Activated CD4-positive, alpha-beta memory T cell treated with anti-CD3 and anti-CD28 coated beads, Interleukin-2, amount 10 ng/mL, durations not matched to agents 7 days and 5 days (primary cell): ENCODE measurements at places on chromosomes 16 and 17.
A peak's percentile ranks its signal among the peaks of the same experiment; 100 is the strongest.

DNA sequence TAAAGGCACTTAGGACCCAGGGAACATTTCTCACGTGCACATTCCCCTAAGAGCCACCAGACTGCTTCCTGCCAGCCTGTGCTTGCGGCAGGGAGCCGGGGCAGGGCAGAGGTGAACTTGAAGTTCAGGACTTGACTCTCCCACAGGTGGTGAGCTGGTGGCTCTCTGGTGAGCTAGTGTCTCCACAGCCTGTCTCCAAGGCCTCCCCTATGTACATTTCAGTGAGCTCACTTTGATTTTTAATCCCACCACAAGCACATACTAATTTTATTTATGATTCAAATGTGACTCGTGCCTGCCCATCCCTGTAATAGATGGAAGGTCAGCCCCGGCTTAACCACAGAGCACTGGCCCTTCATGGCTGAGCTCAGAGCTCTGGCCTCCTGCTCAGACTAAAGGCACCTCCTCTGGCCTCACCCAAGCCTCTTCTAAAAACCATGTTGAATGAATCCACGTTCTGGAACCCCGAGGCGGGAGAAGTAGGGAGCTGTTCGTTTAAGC, 9.2 kb downstream of the SNN start:
- no peak for DNase-seq

GRCh38 chr17:55710829-55711496, 11.7 kb downstream of the TMEM100 start:
- DNase-seq: no peak

- no peak for DNase-seq
These were observed 17.9 kb upstream of the AP1G1 start for GRCh38 chr16:71826533-71827017.

DNA sequence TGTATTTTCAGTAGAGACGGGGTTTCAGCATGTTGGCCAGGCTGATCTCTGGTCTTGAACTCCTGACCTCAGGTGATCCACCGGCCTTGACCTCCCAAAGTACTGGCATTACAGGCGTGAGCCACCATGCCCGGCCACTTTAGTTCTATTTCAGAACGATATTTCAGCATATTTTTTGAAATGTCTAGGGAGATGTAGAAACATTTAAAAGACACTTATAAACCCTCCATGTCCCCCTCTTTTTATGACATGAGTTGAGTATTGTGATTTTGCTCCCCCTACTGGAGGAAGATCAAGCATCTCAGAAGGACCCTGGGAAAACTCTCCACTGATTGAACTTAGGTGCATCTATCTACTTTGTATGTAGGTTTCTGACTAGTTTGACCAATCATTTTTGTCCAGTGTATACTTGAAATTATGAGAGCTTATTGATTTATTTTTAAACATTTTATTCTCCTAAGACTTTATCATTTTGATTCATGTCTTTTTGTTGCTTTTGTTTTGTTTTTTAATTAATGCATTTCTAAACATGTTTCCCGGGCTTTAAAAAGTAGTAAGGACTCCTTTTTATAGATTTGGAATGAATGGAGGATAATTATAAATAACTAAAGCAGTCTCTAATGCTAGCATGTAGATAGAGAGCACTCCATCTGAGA, 105.1 kb downstream of the CHD9 start:
- no peak for DNase-seq

GRCh38 chr16:68826652-68827051, 16.7 kb upstream of the TANGO6 start:
- DNase-seq: no peak

- no peak for DNase-seq
These were observed 6.1 kb downstream of the KIF19 start for GRCh38 chr17:74332017-74332650.

GRCh38 chr17:68981288-68981687, 26.1 kb upstream of the ABCA8 start:
- DNase-seq: no peak

DNA sequence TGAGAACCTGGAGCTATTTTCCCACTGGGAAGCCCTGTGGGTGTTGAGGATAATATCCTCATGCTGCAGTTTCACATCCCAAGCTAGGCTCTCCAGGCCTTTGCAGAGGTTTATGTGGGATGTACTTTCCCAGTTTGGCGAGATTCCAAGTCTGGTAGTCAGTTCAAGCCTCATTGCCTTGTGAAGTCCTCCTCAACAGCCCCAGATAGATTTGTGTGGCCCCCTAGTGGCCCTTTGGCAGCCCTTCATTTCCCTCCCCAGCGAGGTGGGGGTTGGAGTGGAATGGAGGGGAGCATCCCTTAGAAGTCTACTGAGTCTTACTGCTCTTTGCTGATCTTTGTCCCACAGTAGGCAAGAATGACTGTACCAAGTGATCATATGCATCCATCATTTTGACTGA, 137.9 kb downstream of the CDH11 start:
- DNase-seq: no peak

GRCh38 chr16:27774779-27775178, 224.8 kb downstream of the KATNIP start:
- no peak for DNase-seq

DNA sequence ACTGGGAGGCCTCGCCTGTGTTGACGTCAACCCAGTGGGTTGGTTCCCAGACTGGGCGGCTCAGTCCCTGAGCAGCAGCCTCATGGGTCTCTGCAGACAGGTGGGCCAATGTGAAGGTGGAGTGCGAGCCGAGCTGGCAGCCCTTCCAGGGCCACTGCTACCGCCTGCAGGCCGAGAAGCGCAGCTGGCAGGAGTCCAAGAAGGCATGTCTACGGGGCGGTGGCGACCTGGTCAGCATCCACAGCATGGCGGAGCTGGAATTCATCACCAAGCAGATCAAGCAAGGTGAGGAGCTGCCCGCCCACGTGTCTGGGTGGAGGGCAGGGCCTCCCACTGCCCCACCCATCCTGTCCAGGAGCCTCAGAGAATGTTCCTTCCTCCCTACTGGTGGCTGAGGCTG, 44.1 kb downstream of the MRC2 start:
- no peak for DNase-seq

GRCh38 chr16:88264641-88265285, 118.0 kb upstream of the ZNF469 start:
- DNase-seq: peak; percentile 87
